D721Med (cell line): ENCODE measurements at places on chromosomes 16 and 17.
A peak's percentile ranks its signal among the peaks of the same experiment; 100 is the strongest.

GRCh38 chr17:59848778-59849177 lies 44.0 kb downstream of the TUBD1 start:
- DNase-seq: no peak

GRCh38 chr17:68457168-68457538 lies at the start of gene WIPI1:
Gene WIPI1 (minus strand): TSS chr17:68457496. CDS start chr17:68457421, 75 bp downstream.
- DNase-seq: peak; percentile 33

DNA sequence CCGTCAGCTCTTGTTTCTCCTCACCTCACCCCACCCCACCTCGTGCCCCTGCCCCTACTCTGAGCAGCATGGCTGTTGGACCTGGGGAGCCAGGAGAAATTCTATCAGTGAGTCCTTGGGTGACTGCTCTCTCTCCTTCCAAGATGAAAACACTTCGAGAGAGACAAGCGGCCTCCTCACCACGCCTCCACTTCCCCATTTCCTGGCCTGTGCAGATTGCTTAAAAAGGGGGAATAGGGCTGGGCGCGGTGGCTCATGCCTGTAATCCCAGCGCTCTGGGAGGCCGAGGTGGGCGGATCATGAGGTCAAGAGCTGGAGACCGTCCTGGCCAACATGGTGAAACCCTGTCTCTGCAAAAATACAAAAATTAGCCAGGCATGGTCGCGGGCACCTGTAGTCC lies 9.5 kb downstream of the DLX4 start:
- DNase-seq: no peak

DNA sequence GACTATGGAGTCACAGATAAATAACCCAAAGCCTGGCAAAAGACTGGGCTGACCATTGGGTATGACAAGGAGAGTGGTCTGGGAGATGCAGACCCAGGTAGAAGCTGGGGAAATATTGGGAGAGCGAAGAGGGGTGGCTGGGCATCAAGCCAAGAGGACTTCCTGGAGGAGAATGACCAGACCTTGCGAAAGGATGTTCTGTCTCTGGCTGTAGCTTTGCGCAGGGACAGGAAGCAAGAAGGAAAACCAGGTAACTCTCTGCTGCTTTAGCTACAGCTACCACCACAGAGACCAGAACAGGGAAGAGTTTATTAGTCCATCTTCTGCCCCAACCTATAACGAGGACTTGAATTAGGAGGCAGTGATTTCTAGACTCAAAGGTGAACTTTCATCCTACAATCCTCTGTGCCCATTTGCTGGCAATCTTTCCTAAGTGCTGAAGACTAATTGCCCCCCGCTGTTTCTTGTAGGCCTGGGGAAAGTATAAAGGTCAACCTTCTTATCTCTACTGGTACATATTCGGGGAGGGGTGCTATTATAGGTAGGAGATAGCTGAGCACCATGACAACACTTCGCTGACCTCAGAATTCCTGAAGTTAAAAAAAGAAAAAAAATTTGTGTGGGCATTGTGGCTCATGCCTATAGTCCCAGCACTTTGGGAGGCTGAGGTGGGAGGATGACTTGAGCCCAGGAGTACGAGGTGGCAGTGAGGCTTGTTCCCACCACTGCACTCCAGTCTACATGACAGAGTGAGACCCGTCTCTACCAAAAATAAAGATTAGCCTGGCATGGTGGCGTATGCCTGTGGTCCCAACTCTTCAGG lies 19.1 kb upstream of the KIFC3 start:
- DNase-seq: no peak

GRCh38 chr17:61284174-61284573 lies 115.5 kb upstream of the TBX2 start:
- no peak for DNase-seq

DNA sequence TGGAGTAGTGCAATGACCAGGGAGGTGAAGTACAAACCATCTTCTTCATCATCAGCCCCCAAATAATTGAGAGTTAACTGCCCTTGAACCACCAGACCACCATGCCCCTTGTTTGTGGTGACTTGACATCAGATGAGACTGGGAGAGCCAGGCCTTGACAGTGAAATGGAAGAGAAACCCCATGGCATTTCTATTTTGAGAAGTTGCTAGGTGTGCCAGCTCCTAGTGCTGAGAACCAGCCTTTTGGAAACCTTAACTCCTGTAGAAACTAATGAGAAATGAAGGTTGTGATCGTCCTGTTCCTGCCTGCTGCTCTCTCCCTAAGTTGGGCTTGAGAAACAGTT lies 2.8 kb downstream of the TMEM94 start:
- no peak for DNase-seq

DNA sequence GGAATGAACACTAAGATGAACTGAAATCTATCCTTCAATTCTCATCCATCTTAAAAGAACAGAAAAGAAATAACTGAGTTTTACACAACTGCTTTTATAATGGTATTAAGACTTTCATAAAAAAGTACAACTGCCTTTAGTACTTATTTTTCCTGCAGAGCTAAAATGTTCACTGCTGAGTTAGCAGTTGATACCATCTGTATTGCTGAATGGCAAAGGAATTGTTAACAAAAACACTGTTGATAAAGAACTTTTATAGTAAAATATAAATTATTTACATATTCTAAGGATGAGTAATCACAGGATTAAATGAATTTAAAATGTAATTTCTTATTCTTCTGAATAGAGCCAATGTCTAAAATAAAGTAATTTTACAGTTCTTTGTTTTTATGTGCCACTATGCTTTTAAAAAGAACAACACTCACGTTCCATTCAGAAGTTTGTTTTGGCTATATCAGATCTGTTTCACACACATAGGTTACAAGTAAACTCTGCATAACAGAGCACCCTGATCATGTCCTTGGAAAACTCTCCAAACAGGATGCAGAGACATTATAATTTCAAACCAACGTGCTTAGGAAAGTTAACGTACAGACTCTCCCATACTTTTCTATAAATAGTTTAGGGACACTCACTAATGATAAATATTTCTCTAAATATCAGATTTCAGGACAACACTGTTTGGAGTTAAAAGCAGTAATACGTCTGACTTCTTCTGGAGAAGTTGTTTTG lies 151.1 kb downstream of the ITFG1 start:
- DNase-seq: no peak

GRCh38 chr16:50801036-50801435 lies 59.1 kb downstream of the CYLD start:
- no peak for DNase-seq

GRCh38 chr16:26220894-26221293 lies 529.1 kb downstream of the HS3ST4 start:
- DNase-seq: no peak

GRCh38 chr17:8724451-8724850 lies 20.2 kb downstream of the CCDC42 start:
- DNase-seq: no peak
